Midbrain (tissue), 1 donor: ENCODE measurements at places on chromosomes 3 and 15.

- DNase-seq, result no peak
Measured at GRCh38 chr3:189308608-189309007, 136.8 kb downstream of the TPRG1 start.

GRCh38 chr15:36571301-36571700 is 8.1 kb upstream of the CDIN1 start:
- DNase-seq, result no peak

DNA sequence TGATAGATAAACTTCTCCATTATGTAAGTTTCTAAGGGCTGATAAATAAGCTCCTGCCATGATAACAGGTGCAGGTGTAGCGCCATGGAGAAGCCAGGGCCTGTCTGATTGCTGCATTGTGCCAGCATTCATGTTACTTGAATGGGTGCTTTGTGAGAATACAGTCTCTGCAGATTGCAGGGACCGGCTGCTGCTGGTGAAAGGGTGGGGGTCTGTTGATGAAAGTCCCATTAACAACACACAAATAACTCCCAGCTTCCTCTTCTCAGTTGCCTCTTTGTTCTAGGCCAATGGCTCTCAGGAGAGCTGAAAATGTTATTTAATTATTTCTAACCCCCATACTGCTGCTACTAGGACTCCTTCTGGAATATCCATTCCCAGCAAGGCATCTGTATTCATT is 77.2 kb downstream of the RTP4 start:
- peak; percentile 42 for DNase-seq

DNA sequence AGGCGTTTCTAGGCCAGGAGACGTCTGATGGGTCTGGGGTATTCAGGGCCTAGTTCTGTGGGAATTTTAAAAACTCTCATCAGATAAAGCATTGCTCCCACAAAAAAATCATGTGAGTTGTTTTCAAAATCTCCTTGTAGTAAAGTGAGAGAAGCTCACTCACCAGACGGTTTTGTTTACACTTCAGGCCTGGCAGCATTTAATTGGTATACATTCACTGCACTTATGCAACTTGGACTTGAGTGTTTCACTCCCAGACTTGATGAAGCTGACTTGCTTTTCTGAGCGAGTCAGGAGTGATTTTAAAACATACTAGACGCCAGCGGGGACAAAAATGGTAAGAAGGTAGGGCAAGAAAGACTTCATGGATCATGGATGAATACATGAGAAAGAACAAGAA is 75.2 kb downstream of the SLCO3A1 start:
- DNase-seq, result no peak

GRCh38 chr3:161081633-161082032 is 23.5 kb downstream of the B3GALNT1 start:
- no peak for DNase-seq

DNA sequence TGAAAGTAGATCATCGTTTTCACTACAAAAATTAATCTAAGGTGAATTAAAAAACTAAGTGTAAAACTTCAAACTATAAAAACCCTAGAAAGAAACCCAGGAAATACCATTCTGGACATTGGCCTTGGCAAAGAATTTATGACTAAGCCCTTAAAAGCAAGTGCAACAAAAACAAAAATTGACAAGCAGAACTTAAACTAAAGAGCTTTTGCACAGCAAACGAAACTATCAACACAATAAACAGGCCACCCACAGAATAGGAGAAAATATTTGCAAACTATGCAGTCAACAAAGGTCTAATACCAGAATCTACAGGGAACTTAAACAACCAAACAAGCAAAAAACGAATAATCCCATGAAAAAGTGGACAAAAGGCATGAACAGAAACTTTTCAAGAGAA is 302.0 kb downstream of the CHST2 start:
- DNase-seq, result no peak
